ENCODE measurements at places on chromosomes 7 and 10. TPM values are rescaled to one million over a fixed set of nuclear protein-coding genes. Genes with fewer than 3 reads are reported as not detected.

Gene HMX3
- total RNA-seq, result not detected

Gene SRI
- 194 TPM for total RNA-seq

Gene RPEL1
- not detected for total RNA-seq

Gene CH25H
- 0.14 TPM for total RNA-seq

Gene ZNF488
- total RNA-seq, result 0.23 TPM

Gene NPY
- total RNA-seq, result not detected

Gene ADRA2A
- total RNA-seq, result not detected
